Stimulated activated CD8-positive, alpha-beta memory T cell treated with anti-CD3 and anti-CD28 coated beads, Interleukin-12 subunit alpha, Interleukin-12 subunit beta, amount 100 ng/mL, for 1 hour (primary cell): ENCODE measurements at places on chromosomes 7 and 10.

- DNase-seq: no peak
Measured at GRCh38 chr10:51241461-51241860, 167.2 kb downstream of the PRKG1 start.

- DNase-seq: no peak
Measured at GRCh38 chr10:79070606-79071395, 2.0 kb downstream of the ZMIZ1 start.

GRCh38 chr7:19725770-19726169 is 16.9 kb upstream of the POLR1F start:
- DNase-seq: no peak

- DNase-seq: no peak
Measured at GRCh38 chr7:5677538-5678294, 103.7 kb downstream of the RNF216 start.

GRCh38 chr7:132779164-132779563 is 202.9 kb upstream of the PLXNA4 start:
- no peak for DNase-seq

GRCh38 chr7:151900986-151901621 is 24.2 kb upstream of the PRKAG2 start:
- DNase-seq: no peak

- DNase-seq: no peak
Measured at GRCh38 chr7:40758590-40758989, 623.8 kb downstream of the SUGCT start.

DNA sequence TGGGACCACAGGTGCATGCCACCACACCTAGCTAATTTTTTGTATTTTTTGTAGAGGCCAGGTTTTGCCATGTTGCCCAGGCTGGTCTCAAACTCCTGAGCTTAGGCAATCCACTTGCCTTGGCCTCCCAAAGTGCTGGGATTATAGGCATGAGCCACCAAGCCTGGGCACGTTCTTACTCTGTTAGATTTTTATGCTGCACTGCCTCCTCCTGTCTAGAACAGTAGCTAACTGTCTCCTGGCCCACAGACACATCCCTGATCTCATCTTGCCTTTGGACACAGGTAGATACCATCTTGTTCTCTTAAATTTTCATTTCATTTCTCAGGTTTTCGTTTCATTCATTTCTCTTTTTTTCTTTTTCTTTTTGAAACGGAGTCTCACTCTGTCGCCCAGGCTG is 41.1 kb downstream of the BLVRA start:
- no peak for DNase-seq

- no peak for DNase-seq
Measured at GRCh38 chr10:35638101-35638500, 4.0 kb downstream of the FZD8 start.

DNA sequence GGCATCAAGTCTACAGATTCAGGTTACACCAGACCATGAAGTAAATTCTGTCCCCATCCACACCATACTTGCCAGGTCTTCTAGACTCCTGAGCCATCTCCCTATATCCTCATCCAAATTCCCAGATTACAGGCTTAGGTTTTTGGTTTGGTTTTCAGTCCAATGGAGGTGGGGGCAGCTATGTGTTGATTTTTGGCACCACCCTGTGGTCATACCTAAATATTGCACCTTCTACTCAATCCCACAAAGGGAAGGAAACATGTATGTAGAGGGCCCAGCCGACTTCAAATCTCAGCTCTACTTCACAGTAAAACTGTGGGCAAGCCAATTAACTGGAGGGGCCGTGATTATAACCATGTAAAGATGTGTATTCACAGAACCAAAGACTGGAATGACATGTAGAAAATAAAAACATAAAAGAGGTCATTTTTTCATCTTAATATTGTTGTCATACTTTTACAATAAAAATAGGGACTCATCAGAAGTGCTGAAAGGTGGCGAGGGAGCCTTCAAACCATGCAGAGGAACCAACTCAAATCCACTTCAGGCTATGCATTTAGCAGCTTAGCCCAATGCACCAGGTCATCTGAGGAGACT is 19.8 kb downstream of the ERCC6 start:
- peak; percentile 12 for DNase-seq

DNA sequence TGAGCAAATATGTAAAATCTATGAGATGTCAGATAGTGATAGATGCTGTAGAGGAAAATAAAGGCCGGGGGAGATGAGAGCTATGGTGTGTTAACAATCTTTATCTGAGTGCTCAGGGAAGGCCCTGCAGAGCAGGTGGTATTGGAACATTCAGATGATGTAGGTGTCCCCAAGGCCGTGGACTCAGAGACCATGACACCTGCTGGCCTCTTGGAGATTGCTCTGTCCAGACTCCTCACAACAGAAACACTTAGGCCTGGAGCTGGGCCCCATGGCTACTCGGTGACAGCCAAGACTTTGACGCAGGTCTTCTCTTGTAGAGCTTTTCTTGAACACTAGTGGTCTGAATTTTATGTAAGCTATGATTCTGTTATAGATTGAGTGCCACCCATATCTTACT is 13.3 kb downstream of the AKR1E2 start:
- DNase-seq: no peak

DNA sequence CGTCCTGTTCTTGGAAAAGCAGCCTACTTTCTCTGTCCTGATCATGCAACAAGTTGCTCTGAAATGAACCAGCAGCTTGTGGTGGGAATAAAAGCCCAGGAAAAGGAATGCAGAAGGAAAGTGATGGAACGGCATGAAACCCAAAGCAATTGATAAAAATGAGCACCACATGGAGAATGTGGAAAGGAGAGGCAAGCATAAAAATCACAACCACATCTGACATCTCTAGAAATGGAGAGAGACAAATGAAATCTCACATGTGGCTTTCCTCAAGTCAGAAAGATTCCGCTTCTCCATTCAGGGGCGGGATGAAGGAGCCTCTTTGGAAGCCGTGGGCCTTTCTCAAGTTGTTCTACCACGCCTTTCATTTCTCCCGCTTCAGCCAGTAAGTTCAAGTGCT is 631.7 kb upstream of the GALNT17 start:
- DNase-seq: no peak

- no peak for DNase-seq
Measured at GRCh38 chr10:90589825-90590224, 268.0 kb downstream of the HTR7 start.

DNA sequence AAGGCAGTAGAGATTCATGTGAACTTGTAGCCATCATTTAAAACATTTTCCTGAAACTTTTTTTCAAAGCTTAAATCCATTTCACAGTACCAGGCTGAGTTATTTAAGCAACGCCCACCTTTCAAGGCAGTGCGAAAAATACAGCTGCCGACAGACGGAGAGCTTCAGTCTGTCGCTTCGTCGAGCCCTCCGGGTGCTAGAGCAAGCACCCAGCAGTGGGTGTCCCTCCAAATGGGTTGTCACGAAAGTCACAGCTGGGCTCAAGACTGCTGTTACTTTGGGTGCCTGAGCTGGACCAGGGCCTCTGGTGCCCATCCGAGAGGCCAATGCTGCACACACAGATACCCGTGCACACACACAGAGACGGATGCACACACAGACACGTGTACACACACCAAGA is 135.6 kb downstream of the TCERG1L start:
- DNase-seq: no peak

GRCh38 chr10:97991871-97992270 is 38.5 kb downstream of the CRTAC1 start:
- no peak for DNase-seq

GRCh38 chr7:143280566-143280965 is 4.2 kb upstream of the TMEM139 start:
- no peak for DNase-seq

DNA sequence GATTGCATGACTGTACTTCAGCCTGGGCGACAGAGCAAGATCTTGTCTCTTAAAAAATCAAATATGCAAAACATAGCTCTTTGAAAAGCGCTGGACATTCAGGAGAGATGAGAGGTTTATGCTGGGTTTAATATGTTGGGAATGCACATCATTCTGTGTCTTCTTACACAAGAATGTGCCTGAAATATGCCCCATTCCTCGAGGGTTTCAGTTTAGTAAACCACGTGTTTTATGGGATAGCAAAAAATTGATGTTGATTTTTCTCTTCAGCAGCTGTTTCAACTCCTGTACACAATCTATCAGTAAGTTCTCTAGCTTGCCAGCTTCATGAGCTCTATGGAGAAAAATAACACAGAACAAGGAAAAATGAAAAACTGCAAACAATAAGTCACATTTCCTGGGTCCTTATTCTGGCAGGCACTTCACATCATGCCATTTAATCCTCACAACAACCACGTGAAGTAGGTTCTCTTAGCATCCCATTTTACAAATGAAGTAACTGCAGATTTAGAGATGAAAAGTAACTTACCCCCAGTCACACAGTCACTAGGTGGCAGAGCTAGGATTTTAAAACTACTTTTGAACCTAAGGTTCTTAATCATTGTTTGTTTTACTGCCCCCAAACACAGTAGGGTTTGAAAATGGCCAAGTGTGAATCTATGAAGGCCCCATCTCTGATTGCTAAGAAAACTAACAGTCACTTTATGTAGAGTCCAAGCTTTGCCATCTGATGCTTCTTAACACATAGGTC is 423.6 kb downstream of the PHTF2 start:
- no peak for DNase-seq

DNA sequence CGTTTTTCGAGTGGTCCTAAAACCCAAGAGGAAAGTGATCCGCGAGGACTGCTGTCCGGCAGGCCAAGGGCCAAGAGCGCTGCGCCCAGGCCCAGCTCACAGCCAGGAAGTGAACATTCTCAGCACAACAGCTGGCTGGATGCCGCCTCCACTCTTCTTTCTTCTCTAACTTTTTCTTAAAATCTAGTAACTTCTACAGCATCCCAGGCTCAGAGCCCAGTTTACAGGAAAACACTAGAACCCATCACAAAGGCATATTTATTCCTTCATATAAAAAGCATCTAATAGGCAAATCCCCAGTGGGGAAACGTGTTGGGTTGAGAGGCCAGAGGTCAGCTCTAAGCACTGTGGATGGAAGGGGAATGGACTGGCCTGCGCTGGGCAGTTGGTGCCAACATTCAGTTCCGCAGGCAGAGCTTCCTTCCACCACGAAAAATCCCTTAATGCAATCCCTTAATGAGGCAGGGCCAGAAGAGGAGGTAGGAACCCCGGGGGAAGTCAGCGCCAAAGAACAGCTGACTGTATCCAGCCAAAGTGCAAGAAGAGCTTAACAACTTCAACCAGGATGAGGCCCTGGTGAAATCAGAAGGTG is 74.8 kb downstream of the ZRANB1 start:
- no peak for DNase-seq

- no peak for DNase-seq
Measured at GRCh38 chr10:7000061-7000460, 410.8 kb downstream of the SFMBT2 start.

DNA sequence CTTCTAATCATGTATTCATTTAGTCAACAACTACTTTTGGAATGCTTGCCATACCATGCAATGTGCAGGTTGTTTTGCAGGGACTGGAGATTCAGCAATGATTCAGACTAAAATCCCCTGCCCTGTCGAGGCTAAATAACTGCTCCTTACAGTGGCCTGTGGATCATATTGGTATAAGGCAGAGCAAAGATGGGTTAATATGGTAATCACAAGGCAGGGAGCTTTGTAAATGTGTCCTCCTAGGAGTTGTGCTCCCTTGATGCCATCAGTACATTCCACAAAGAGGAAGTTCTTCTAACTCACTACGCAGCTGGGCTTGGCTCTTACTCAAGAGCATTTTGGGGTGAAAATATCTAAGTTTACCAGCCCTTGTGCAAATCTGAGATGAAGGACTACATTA is 614 bp upstream of the IFIT2 start:
- DNase-seq: no peak

GRCh38 chr7:116101704-116102103 is 71.1 kb upstream of the TFEC start:
- DNase-seq: no peak

DNA sequence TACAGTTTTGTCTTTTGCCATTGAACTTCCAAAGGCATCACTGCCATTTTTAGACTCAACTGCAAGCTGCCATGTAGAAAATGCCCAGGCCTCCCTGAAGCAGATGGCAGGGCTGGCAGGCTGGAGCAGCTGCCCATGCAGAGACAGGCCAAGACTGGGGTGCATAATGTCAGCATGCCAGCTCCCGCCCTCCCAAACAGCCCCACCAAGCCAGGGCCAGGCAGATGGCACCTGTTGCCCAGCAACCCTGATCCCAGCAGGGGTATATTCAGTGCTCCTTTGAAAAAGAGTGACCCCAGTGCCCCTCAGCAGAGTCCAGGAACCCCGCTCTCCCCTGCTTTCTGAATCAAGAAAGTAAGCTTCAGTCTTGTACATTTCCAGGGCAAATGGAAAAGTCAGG is 32.6 kb downstream of the VSTM4 start:
- no peak for DNase-seq

DNA sequence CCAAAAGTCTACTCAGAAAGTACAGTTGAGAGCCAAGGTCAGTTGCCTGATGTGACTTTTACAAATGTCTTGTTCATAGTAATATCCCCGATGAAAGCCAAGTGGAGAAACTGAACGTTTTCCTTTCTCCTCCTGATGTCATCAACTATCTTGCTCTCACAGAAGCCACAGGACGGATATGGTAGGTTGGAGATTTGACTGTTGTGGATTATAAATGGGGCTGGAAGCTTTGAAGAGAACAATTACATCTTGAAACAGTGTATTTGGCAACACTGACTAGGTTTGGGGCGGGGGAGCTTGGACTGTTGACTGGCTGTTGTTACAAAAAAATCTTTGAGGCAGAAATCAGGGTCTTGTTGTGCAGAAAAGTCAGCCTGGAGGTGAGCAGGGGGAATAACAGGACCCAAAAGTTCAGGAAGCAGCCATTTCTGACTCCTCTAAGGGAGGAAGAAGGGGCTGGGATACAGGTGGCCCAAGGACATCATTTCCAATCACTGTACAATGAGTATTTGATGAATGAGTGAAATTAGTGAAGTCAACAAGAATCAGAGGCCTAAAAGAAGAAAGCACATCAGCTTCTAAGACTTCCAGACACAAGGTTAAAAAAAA is 24.3 kb downstream of the PLEKHS1 start:
- no peak for DNase-seq

DNA sequence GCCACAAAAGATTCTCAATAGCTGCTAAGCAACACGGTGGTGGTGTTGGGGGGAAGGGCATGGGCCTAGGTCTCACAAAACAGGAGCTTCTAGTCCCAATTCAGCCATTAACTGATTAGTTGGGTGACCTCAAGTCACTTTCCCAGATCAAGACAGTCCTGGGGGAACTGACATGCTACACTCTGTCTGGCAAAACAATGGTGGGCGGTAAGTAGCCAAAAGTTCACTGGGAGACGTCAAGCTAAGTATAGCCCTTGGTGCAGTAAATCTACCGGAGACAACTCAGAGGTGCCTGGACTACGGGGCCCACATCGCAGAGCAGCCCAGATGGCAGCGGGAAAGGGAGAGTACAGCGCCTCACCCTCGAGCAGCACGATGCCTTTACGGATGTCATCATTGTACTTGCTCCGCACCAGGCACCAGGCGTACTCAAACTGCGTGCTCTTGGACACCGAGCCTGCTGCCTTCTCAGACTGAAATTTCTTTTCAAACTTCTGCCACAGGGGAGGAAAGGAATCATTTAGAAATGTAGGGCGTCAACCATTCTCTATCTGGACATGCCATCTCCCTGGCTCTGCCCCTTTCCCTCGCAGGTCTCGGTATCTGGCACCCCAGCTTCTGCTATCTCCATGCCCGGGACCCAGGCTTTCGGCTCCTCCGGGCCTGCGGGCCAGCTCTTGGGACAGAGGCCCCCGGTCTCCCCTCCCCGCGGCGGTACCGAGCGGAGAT is 1.1 kb downstream of the FIS1 start:
- DNase-seq: no peak

GRCh38 chr10:47256751-47257336 is 43.2 kb upstream of the GDF10 start:
- DNase-seq: no peak

- DNase-seq: no peak
Measured at GRCh38 chr10:17668435-17669184, 24.7 kb downstream of the STAM start.

- DNase-seq: no peak
Measured at GRCh38 chr7:20246236-20246635, 29.1 kb upstream of the MACC1 start.
